ENCODE measurements at places on chromosomes 7 and 10. TPM values are rescaled to one million over a fixed set of nuclear protein-coding genes. Genes with fewer than 3 reads are reported as not detected.

Gene UCMA
- total RNA-seq = not detected

Gene CALHM3
- not detected for total RNA-seq

Gene SFMBT2
- total RNA-seq = 5.1 TPM

Gene PHKG1
- 0.43 TPM for total RNA-seq

Gene CYP2C18
- total RNA-seq = not detected

Gene ATG9B
- total RNA-seq = 0.37 TPM

Gene GRID1
- total RNA-seq = 0.09 TPM

All from smooth muscle cell of bladder (primary cell).